ENCODE measurements at places on chromosomes 12 and 14. TPM values are rescaled to one million over a fixed set of nuclear protein-coding genes. Genes with fewer than 3 reads are reported as not detected.

GRCh38 chr12:12790956-12791355 lies 5.5 kb downstream of the APOLD1 start:
- H3K4me1 ChIP-seq = peaks cover 21% of the 10 kb centered on the region
- no peak overlapping the region for H3K4me3 ChIP-seq
- no peak overlapping the region for H3K27ac ChIP-seq
- H3K36me3 ChIP-seq = no peaks in the 10 kb centered on the region

DNA sequence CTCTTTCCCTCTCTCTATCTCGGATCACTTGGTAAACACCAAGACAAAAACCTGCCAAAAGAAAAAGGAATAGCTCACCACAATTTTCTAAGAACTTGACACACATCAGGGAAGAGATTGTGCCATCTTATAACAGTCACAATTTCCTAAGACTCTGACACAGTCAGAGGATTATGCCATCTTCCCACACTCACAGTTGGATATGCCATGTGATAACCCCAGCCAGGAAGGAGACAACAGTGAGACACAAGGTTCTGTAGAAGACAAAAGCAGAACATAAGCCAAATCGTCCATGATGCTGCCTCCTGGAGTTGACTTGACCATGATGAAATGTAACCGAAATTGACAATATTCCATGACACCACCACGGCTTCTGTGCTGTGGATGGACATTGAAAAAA lies 2.8 kb upstream of the CLEC9A start:
- no peaks in the 10 kb centered on the region for H3K27me3 ChIP-seq
- H3K36me3 ChIP-seq = no peaks in the 10 kb centered on the region
- no peak for DNase-seq
- no peak overlapping the region for H3K4me3 ChIP-seq

DNA sequence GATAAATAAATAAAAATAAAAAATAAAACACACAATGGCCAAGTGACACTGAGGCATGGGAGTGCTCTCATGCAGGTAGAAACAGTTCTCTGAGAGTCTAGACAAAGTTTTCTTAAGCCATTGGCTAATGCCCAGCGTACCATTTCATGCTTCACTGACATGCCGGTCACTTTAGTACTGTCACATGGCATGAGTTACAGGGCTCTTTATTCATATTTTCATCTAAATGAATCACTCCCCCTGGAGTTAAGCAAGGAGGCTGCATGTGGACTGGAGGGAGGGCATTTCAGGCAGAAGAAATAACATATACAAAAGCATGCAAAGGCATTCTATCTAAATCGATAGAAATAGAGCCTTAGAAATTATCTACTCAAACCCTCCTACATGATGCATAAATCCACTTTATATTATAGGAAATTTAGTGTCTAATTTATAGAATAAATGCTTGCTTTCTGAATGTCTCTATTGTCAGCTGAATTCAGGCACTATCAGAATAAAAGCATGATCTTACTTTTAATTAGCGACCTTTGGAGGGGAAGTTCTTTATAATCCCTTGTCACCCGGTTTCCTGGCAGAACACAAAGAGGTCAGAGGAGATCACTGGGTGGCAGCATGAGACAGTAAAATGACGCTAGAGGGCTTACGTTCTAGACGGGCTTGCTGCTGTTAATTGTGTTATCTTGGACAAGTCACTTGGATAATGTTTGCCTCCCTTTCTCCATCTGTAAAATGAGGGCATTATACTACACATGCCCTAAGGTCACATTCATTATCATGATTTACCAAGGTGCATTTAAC lies 17.5 kb downstream of the DYRK4 start:
- H3K36me3 ChIP-seq = no peaks in the 10 kb centered on the region
- no peaks in the 10 kb centered on the region for H3K4me1 ChIP-seq
- H3K4me3 ChIP-seq = no peak overlapping the region
- peak; percentile 60 for DNase-seq

PIK3C2G gene
- 1.2 TPM for total RNA-seq

- peaks cover 23% of the 10 kb centered on the region for H3K4me1 ChIP-seq
- no peak overlapping the region for H3K4me3 ChIP-seq
- H3K27me3 ChIP-seq = no peaks in the 10 kb centered on the region
Measured at GRCh38 chr14:24353559-24354481, 14.0 kb upstream of the RIPK3 start.

DNA sequence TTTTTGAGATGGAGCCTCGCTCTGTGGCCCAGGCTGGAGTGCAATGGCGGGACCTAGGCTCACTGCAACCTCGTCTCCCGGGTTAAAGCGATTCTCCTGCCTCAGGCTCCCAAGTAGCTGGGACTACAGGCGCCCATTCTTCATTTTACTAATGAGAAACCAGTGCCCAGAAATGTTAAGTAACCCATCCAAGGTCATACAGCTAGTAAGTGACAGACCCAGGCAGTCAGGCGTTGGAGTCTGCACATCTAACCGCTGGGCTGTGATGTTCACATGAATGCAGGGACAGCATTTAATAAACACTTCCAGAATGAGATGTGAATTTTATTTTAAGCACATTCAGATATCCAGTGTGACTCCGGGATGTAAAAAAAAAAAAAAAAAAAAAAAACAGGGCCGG lies 1.3 kb upstream of the TRIP11 start:
- H3K27ac ChIP-seq = peak overlapping the region; percentile 98
- H3K27me3 ChIP-seq = no peaks in the 10 kb centered on the region
- H3K4me1 ChIP-seq = peaks cover 21% of the 10 kb centered on the region
- peaks cover 9% of the 10 kb centered on the region for H3K36me3 ChIP-seq
- H3K4me3 ChIP-seq = peak overlapping the region; percentile 92

DNA sequence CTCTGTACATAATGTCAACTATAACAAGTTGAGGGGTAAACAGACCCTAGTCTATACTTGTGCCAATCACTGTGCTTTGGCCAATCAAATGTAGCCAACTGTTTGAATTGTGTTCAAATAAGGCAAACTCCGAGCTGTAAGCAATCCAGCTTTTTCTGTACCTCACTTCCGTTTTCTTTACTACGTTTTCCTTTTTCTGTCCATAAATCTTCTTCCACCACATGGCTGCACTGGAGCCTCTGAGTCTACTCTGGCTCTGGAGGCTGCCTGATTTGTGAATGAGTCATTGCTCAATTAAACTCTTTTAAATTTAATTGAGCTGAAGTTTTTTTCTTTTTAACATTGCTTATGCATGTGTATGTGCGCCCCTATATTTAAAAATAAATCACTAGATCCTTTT lies 29.7 kb downstream of the CLEC1A start:
- no peak overlapping the region for H3K4me3 ChIP-seq
- H3K36me3 ChIP-seq = no peaks in the 10 kb centered on the region
- H3K27ac ChIP-seq = peak overlapping the region; percentile 20
- H3K27me3 ChIP-seq = no peaks in the 10 kb centered on the region
- peaks cover 6% of the 10 kb centered on the region for H3K4me1 ChIP-seq
- DNase-seq = no peak

GRCh38 chr14:76227450-76228050 lies 75.8 kb downstream of the GPATCH2L start:
- no peaks in the 10 kb centered on the region for H3K4me1 ChIP-seq
- no peak overlapping the region for H3K4me3 ChIP-seq
- no peaks in the 10 kb centered on the region for H3K27me3 ChIP-seq
- no peak overlapping the region for H3K27ac ChIP-seq

- H3K27ac ChIP-seq = no peak overlapping the region
- no peak for DNase-seq
- no peaks in the 10 kb centered on the region for H3K36me3 ChIP-seq
Measured at GRCh38 chr12:115259968-115260747, 576.2 kb upstream of the TBX3 start.

SERPINA10 gene
- total RNA-seq = not detected

GRCh38 chr12:58725400-58726105 lies 194.8 kb downstream of the LRIG3 start:
- no peak overlapping the region for H3K27ac ChIP-seq
- H3K4me3 ChIP-seq = no peak overlapping the region
- H3K4me1 ChIP-seq = no peaks in the 10 kb centered on the region
- H3K27me3 ChIP-seq = no peaks in the 10 kb centered on the region
- no peak for DNase-seq
